C1 segment of cervical spinal cord (tissue), 14 donors: ENCODE measurements at places on chromosomes 1 and 21.

DNA sequence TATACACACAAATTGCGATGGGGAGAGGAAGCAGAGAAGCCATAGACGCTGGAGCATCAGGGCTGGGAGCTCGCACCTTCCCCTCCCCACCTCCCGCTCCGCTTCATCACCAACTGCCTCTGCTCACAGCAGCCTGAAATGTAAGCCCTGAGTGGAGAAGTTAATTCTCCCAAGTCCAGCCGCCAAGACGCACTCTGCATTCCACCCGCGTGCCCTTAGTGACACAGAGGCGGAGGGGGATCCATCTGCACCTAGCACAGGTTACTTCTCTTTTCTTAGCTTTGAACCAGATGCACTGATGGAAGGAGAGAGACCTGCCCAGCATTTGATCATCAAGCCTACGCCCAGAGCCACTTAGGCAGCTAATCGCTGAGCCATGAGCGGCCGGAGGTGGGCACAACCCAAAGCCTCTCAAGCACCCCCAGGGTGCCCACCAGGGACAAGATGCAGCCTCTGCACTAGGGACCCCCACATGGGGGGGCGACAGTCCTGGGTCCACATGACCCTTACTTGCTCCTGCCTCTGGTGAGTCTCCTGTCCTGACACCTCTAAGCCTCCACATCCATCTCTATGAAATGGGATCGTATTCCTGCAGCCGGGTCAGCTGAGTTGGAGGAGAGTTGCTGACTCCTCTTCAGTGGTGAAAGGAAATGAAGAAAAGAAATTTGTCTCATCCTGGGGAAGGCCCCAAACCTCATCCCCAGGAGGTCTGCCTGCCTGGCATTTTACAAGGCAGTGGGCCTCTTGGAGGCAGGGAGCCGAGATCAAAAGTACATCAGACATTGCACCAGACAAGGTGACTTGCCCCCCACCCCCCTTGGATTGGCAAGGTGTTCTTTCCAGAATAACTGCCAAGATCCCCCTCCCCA lies 316.2 kb downstream of the MATN1 start:
- DNase-seq = no peak

DNA sequence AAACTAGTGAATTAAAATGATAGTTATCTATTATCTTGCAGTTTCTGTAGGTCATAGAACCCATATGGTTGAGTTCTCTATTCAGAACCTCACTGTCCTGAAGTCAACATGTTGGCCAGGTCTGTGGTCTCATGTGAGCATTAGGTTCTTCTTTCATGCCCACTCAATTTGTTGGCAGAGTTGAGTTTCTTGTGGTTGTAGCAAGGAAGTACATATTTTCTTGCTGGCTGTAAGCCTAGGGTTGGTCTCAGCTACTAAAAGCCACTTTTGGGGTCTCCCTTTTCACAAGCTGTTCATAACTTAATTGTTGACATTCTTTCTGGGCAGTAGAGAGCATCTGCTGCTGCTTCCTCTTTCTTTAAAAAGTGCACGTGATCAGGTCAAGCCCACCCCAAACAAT lies 1165.1 kb upstream of the NCAM2 start:
- DNase-seq = no peak

DNA sequence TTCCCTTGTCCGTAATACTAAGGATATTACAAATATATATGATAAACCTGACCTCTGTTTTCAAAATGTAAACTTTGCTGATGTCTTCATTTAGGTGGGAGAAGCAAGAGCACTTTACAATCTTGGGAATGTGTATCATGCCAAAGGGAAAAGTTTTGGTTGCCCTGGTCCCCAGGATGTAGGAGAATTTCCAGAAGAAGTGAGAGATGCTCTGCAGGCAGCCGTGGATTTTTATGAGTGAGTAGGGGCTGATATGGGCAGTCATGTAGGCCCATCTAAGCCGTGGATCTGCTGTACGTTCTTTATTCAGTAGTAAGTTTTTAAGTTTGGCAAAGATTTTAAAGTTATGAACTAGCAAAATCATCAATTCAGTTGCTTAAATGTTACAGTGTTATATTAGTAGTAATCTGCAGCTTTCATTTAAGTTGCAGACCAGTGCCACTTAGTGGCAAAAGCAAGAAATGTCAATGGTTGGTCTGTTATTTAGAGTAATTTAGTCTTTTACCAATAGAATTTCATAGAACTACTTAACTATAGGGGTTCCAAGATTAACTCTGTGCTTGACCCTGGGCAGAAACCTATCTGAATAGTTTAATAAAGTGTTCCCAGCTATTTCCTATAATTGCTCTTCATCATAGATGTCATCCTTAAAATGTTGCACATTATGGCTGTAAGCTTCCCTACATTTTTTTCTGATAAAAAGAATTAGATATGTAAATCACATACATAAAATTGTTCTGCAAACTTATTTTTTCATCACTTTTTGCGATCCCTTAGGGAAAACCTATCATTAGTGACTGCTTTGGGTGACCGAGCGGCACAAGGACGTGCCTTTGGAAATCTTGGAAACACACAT lies 21.3 kb downstream of the GPSM2 start:
- DNase-seq = no peak

- DNase-seq = no peak
Observed at GRCh38 chr1:186494832-186495271, 33.9 kb upstream of the PDC start.

DNA sequence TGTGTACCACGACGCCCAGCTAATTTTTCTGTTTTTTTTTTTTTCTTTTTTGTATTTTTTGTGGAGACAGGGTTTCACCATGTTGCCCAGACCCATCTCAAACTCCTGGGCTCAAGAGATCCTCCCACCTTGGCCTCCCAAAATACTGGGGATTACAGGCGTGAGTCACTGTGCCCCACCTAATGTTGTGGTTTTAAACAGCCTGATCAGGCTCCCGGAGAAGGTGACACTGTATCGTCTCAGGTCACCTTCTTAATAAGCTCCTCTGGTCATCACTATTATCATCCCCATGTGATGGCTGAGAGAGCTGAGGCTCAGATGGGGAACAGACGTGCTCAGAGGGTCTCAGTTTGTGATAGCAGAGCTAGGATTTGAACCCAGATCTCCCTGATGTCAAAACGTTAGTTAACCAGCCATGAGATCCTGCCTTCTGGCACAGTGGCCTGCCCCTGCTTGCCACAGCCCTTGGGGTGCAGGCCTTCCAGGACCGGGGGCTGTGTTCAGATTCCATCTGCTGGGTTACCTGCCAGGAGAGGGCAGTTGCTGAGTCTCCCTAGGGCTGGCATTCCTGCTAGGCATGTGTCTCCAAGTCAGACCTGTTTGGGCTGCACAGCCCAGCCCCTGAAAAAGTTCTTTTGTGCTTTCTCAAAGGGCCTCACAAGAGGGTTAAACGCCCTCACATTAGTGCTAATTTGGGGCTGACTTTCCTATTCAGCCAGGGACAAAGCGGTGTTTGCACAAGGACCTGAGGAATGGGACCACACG lies 32.7 kb upstream of the GRHL3 start:
- DNase-seq = no peak

- DNase-seq = peak; percentile 17
Observed at GRCh38 chr21:16330082-16330907, 600.5 kb downstream of the USP25 start.

DNA sequence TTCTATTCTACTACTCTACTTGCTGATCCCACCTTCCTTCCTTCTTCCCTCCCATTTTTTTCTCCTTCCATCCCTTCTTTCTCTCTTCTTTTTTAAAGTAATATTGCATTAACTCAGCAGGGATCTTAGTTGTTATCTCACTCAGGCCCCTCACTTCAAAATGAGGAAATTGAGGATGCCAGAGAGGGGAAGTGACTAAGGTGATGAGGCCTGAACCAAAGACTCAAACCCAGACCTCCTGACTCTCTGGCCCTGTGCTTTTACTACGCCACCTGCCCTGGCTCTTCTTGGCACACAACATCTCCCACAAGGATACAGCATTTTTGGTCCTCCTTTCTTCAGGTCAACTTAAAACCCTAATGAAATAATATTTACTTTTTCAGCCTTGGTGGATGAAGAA lies 151.7 kb upstream of the ZNF648 start:
- no peak for DNase-seq

DNA sequence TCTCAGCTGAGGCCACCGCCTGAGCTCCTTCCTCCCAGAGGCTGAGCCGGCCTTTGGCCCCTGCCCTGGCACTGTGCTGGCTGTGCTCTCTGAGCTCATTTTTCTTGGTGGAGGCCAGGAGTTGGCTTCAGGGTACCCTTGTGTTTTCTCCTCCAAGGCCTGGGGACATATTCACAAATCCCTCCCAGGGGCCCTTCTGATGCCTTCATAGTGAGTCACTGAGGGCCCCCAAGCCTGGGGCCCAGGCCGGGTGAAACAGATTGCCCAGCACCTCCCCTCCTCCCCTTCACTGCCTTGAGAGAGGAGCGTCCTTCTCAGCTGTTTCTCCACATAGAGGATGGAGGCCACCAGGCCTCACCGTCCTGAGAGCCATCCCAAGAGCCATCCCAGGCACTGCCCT lies 105.8 kb downstream of the SIK1 start:
- no peak for DNase-seq

DNA sequence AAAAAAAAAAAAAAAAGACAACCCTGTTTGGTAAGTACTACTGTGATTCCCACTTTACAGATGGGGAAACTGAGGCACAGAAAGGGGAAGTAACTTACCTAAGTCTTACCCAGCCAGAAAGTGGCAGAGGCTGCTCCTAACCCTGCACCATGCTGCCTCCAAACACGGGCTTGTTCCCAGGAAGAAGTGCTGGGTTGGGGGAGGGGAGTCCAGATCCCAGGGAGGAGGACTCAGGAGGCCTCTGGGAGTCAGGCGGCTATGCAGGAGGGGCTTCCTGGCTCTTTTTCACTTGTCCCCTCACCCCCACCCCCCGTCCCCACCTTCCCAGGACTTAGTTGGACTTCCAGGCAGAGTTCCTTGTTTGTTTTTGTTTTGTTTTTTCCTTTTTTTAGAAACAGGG lies 23.9 kb downstream of the PIK3CD start:
- no peak for DNase-seq

DNA sequence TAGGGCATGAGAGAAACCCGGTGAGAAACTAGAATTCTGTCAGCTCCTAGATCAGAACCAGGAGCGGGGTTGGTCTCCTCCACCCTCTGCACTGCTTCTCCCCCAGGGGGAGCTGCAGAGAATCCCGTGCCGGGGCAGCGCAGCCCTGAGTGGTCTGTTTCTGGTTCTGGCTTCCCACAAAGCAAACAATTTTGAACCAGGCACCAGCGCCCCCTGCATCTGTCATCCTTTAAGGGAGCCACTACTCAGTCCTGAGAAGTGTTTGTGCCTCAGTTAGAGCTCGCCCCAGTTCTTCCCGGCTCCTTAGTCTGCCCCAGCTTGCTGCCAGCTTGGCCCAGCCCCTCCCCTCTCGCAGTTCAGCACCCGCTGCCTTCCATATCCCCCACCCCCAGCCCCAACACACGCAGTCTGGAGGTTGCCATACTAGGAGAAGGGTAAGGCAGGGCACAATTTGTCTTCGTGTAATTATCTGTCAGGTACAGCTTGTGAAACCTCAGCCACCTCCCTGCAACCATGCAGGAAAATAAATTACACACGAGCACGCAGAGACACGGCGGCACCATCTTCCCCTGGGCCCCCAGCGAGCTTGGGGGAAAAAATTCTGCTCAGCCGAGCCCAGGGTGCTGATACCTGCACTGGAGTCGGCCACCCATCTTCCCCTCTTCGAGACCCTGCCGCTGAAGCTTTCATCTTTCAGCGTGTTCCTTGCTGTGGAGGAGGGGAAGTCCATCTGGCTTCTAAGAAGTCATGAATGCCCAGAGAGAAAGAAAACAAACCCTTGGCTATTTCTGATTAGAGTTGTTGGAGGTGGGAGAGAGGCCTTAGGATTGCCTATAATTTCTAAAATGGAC lies 62.6 kb upstream of the CD1D start:
- no peak for DNase-seq

GRCh38 chr1:30411206-30411605 lies 312.2 kb downstream of the MATN1 start:
- no peak for DNase-seq

- no peak for DNase-seq
Observed at GRCh38 chr21:31802331-31802730, 70.4 kb upstream of the SCAF4 start.

GRCh38 chr1:115805597-115805996 lies 35.3 kb downstream of the NHLH2 start:
- DNase-seq = no peak

DNA sequence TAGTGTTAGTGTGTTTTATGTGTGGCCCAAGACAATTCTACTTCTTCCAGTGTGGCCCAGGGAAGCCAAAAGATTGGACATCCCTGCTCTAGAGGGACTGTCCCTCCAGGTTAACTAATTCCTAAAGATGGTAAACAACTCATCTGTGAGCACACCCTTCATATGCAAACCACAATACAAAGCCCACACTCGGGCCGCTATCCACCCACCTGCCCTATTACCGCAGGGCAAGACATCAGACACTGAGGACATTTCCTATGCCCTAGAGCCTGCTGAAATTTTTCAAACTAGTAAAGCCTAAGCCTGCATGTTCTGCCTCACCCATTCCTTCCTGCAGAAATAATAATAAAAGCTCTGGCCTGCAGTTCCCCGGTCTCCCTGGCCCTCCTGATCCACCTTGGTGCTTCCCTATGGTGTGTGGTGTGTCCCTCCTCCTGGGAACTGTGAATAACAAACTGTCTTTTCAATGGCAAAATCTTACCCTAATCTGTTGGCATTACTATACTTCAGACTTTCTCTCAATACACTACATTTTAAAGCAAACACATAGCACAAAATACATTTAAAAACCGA lies 39.3 kb upstream of the NTPCR start:
- DNase-seq = no peak
